Activated CD8-positive, alpha-beta memory T cell treated with anti-CD3 and anti-CD28 coated beads for 1 hour (primary cell): ENCODE measurements at places on chromosomes 2 and 18.

DNA sequence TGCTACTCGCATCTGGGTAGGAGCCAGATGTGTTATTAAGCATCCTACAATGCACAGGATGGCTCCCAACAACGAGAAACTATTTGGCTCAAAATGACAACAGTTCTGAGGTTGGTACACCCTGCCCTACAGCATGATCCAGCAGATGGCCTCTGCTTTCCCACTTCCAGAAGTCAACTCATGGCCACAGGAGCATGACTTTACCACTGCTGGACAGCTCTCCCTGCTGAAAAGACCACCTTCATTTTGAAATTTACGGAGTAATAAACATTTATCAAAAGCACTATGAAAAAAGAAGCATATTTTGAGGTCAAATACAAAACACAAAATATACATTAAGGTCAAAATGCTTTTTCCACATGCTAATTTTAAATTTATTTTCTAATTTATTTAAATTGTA is 13.7 kb downstream of the NXPH2 start:
- DNase-seq: no peak

GRCh38 chr2:231781798-231782726 is 980 bp upstream of the PDE6D start:
- no peak for DNase-seq

DNA sequence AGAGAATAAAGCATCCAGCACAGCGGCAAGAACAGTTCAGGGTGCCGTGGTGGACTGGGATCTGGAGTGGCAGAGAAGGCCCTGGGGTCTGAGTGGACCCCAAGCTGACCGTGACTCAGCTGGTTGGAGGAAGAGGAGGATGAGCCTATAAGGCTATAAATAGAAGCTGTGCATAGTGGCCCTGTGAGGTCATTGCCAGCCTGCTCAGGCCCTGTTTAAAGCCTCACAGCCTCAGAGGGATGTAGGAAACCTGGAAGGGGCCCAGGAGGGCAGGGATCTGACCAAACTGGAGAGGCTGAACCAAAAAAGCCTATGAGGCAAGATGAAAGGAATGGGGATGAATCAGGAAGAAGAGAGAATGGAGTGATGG is 11.3 kb upstream of the DES start:
- DNase-seq: no peak

DNA sequence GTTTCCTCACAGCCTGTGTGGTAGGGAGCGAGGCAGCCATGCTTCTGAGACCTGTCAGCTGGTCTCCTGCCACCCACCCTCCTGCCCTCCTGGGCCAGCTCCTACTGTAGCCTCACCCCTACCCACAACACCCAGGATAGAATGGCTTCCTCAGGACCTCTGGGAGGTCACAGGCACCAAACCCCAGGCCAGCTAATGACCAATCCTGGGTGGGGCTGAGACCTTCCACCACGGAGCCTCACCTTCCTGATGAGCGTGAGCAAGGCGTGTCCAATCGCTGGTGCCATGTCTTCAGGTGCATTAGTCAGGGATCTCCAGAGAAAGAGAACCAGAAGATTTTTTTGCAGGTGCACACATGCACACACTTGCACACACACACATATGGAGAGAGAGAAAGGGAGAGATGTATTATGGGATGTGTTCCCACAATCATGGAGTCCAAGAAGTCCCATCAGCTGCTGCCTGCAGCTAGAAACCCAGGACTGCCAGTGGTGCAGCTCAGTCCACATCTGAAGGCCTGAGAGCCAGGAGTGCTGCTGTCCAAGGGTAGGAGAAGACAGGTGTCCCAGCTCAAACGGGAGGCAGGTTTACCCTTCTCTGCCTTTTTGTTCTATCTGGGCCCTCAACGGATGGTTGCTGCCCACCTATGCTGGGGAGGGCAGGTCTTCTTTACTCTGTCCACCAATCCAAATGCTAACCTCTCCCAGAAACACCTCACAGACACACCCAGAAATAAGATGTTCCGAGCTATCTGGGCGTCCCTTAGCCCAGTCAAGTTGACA is 70.4 kb upstream of the HDAC4 start:
- no peak for DNase-seq

DNA sequence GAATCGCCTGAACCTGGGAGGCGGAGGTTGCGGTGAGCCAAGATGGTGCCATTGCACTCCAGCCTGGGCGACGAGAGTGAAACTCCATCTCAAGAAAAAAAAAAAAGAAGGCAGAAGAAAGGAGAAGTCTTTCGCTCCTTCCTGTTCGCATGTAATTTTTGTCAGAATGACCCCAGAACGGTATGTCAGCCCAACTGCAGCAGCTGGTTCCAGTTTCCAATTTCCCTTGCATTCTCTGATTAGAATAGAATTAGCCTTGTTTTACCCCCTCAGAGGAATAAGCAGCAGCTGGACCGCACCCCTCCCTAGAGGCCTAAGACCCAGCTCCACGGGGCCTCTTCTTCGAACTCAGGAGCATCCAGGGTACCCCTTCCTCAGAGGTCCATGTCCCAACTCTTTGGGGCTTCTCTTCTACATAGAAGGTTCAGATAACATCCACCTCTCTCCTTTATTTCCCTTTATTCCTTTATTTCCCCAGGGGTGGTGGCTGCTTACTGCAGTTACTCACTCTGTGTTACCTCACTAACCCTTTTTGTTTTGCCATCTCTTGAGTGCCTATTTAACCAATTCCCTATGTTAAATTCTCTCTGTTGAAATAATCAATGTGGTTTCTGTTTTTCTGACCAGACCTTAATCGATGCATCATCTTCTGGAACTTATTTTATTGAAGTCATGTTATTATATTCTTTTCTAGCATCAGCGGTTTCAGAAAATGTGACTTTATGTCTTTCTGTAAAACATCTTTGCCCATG is 7.2 kb upstream of the PUM2 start:
- DNase-seq: no peak

- no peak for DNase-seq
Observed at GRCh38 chr2:75222527-75222926, 23.2 kb upstream of the TACR1 start.
